ENCODE measurements at places on chromosomes 16 and 17. TPM values are rescaled to one million over a fixed set of nuclear protein-coding genes. Genes with fewer than 3 reads are reported as not detected.

DNA sequence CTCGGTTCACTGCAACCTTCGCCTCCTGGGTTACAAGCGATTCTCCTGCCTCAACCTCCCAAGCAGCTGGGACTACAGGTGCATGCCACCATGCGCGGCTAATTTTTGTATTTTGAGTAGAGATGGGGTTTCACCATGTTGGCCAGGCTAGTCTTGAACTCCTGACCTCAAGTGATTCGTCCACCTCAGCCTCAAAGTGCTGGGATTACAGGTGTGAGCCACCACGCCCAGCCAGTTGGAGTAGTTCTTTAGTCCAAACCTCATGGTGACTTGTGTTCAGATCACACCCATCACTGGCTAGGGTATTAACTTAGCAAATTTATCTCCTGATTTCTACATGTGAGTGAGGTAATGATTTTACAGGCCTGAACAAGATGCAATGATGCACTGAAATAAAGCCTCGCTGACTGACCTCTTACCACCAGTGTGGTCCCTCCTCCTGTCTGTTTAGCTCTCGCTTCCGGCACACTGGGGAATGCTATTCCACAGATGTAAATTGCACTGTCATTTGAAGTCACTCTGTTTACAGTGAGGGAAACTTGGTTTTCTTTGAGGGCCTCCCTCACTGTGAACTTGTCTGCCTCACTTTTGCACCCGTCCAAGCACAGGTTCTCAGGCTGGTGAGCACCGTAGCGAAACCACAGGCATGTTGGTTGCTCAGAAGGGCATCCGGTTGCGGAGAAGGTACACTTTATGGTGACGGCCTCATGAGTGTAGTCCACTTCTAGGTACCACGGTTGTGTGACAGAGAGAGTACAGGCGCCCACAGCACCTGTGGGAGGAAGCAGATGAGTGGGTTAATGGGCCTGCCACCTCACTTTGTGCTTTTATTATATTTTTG is 5.5 kb downstream of the IGSF6 start:
- no peaks in the 10 kb centered on the region for H3K27me3 ChIP-seq
- H3K27ac ChIP-seq, result no peak overlapping the region
- no peak overlapping the region for H3K4me3 ChIP-seq
- H3K4me1 ChIP-seq, result peaks cover 13% of the 10 kb centered on the region
- DNase-seq, result no peak

DNA sequence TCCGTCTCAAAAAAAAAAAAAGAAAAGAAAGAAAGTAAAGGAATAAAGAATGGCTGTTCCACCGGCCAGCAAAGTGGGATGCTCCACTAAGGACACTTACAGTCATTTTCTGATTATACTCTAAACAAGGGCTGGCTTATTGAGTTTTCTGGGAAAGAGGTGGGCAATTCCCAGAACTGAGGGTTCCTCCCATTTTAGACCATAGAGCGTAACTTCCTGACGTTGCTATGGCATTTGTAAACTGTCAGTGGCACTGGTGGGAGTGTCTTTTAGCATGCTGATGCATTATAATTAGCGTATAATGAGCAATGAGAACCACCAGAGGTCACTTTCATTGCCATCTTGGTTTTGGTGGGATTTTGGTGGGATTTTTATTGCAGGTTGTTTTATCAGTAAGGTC is 58.0 kb downstream of the PIGL start:
- H3K27ac ChIP-seq, result no peak overlapping the region
- H3K27me3 ChIP-seq, result no peaks in the 10 kb centered on the region
- no peak overlapping the region for H3K4me3 ChIP-seq
- H3K36me3 ChIP-seq, result peaks cover 24% of the 10 kb centered on the region

- no peaks in the 10 kb centered on the region for H3K36me3 ChIP-seq
- DNase-seq, result no peak
- peak overlapping the region; percentile 88 for H3K27ac ChIP-seq
- no peaks in the 10 kb centered on the region for H3K27me3 ChIP-seq
Observed at GRCh38 chr17:77391668-77392375, 251.1 kb downstream of the SEC14L1 start.

- no peak for DNase-seq
- H3K27me3 ChIP-seq, result no peaks in the 10 kb centered on the region
Observed at GRCh38 chr17:37475731-37476420, 13.8 kb upstream of the DUSP14 start.

DNA sequence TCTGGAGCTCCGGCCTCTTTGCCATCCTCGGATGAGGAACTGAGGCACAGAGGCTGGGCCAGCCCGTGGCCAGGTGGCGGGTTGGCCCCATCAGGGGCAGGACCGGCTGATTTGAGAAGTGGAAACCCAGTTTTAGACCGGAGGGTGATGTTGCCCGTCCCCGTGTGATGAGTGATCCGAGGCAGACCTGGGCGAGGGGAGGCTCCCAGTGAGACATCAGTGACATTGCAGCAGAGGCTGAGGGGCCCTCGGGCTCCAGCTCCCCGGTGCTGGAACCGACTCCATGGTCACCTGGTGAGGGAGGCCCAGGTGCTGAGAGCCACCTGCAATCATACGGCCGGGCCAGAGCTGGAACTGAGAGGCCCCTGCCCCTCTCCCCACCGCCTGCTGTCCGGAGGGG is 26.9 kb upstream of the CACNA1H start:
- peaks cover 10% of the 10 kb centered on the region for H3K4me1 ChIP-seq
- H3K4me3 ChIP-seq, result no peak overlapping the region
- H3K27me3 ChIP-seq, result no peaks in the 10 kb centered on the region
- no peaks in the 10 kb centered on the region for H3K36me3 ChIP-seq
- DNase-seq, result no peak

DNA sequence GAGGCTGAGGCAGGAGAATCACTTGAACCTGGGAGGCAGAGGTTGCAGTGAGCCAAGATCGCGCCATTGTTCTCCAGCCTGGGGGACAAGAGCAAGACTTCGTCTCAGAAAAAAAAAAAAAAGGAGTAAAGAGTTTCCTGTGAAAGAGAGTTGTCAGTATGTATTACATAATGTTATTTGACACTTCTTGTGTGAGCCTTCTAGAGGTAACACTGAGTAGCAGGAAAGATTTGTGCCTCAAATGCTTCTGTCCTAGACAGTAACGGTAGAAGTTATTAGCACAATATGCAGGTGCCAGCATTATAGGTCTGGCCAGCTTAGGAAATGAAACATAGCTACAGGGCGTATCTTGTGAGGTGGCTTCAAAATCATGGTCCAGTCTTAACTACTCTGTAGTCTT is 6.2 kb downstream of the RPS6KB1 start:
- H3K27ac ChIP-seq, result no peak overlapping the region
- H3K4me1 ChIP-seq, result peaks cover 8% of the 10 kb centered on the region
- no peak for DNase-seq
- no peaks in the 10 kb centered on the region for H3K36me3 ChIP-seq
- H3K27me3 ChIP-seq, result no peaks in the 10 kb centered on the region

DNA sequence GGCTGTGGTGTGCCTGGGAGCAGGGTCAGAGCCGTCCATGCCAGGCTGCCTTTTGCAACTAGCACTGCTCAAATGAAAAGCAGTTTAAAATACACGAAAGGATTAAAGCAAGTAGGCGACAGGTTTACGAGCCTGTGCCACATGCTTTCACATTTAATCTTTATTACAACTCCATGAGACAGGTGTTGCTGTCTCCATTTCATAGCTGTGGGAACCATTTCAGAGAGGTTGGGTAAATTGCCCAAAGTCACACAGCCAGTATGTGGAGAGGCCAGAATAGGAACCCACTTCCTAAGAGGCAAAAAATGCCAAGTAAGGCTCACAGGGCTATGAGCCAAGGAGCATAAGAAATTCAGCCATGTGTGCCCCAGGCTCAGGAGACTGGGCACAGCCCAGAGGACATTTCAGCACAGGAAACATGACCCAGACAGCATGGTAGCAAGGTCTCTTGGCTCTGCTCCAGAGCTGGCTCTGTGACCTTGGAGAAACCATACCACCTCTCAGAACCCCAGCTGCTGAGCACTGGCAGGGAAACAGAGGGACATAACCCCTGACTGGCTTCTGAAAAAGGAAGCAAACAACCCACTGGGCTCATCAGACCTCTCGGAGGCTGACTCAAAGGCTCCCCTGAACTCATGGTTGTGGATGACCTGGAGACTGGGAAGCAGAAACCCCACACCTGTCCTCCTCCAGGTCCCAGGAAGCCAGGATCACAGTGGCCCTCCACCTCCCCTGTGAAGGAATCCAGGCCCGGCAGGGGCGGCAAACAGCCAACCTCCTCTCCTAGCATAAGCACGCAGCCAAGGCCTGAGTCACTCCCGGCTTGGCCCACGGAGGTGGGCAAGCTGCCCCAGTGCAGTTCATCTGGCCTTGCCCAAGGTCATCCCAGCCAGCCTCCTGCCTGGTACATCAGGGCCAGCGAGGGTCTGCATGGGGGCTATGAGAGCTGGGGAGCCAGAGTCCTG is 40.3 kb upstream of the MRPS23 start:
- H3K36me3 ChIP-seq, result no peaks in the 10 kb centered on the region
- peaks cover 16% of the 10 kb centered on the region for H3K4me1 ChIP-seq
- H3K27ac ChIP-seq, result no peak overlapping the region
- no peak overlapping the region for H3K4me3 ChIP-seq
- no peaks in the 10 kb centered on the region for H3K27me3 ChIP-seq

- H3K4me3 ChIP-seq, result no peak overlapping the region
- DNase-seq, result peak; percentile 87
- peaks cover 5% of the 10 kb centered on the region for H3K4me1 ChIP-seq
- no peaks in the 10 kb centered on the region for H3K27me3 ChIP-seq
Observed at GRCh38 chr17:49407981-49408501, 6.6 kb downstream of the PHB1 start.

DNA sequence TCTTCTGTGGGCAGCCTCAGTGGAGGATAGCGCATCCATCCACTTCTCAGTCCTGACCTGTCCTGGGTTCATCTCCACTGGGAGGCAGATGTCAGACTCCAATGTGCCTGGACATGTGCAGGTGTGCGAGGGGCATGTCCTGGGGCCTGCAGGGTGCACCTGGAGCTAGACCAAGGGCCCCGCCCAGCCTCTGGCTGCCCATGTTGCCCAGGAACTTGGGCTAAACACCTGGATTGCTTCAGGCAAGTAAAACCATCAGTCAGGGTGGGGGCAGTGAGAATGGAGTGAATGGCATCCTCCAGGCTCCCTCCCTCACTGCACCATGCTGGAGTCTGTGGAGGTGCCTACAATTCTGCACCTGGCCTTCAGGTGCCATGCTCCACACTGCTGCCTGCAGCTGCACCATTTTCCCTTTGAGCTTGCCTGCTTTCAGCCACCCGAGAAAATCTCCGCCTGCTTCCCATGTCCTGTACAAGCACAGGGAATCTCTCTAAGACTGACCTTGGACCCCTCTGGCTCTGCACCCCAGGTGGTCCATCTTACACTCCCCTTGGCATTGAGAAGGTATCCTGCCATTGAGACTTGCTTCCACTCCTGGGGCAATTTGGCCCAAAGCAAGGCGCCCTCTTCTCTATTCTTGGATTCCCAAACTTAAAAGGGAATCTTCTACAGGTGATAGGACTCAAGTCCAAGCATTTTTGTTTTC is 2.1 kb upstream of the MFSD6L start:
- H3K4me3 ChIP-seq, result no peak overlapping the region
- no peak overlapping the region for H3K27ac ChIP-seq
- H3K36me3 ChIP-seq, result no peaks in the 10 kb centered on the region
- no peak for DNase-seq
- peaks cover 7% of the 10 kb centered on the region for H3K27me3 ChIP-seq

GRCh38 chr17:14214271-14214670 is 22.4 kb downstream of the CDRT15 start:
- H3K4me1 ChIP-seq, result no peaks in the 10 kb centered on the region
- no peak overlapping the region for H3K4me3 ChIP-seq
- peaks cover 28% of the 10 kb centered on the region for H3K36me3 ChIP-seq
- H3K27ac ChIP-seq, result no peak overlapping the region
- H3K27me3 ChIP-seq, result no peaks in the 10 kb centered on the region

GRCh38 chr17:41009301-41009760 is 403 bp upstream of the KRTAP3-1 start:
- H3K4me3 ChIP-seq, result no peak overlapping the region
- peak overlapping the region; percentile 54 for H3K27ac ChIP-seq
- no peak for DNase-seq
- H3K36me3 ChIP-seq, result no peaks in the 10 kb centered on the region
- H3K27me3 ChIP-seq, result no peaks in the 10 kb centered on the region

GRCh38 chr16:82043680-82044584 is 8.9 kb downstream of the HSD17B2 start:
- H3K4me3 ChIP-seq, result no peak overlapping the region
- H3K36me3 ChIP-seq, result no peaks in the 10 kb centered on the region
- H3K4me1 ChIP-seq, result peaks cover 5% of the 10 kb centered on the region
- peak overlapping the region; percentile 73 for H3K27ac ChIP-seq

GRCh38 chr17:41593306-41593981 is 6.7 kb upstream of the KRT14 start:
- H3K27ac ChIP-seq, result no peak overlapping the region
- H3K27me3 ChIP-seq, result peaks cover 30% of the 10 kb centered on the region
- no peak overlapping the region for H3K4me3 ChIP-seq
- H3K4me1 ChIP-seq, result no peaks in the 10 kb centered on the region
- no peak for DNase-seq
- no peaks in the 10 kb centered on the region for H3K36me3 ChIP-seq

GRCh38 chr16:84617041-84617790 is 662 bp downstream of the COTL1 start:
- peaks cover 11% of the 10 kb centered on the region for H3K4me1 ChIP-seq
- peaks cover 12% of the 10 kb centered on the region for H3K27me3 ChIP-seq
- peaks cover 2% of the 10 kb centered on the region for H3K36me3 ChIP-seq
- peak overlapping the region; percentile 73 for H3K27ac ChIP-seq
- H3K4me3 ChIP-seq, result peak overlapping the region; percentile 91

- peaks cover 4% of the 10 kb centered on the region for H3K36me3 ChIP-seq
- no peak for DNase-seq
- H3K27me3 ChIP-seq, result no peaks in the 10 kb centered on the region
Observed at GRCh38 chr17:7218758-7219157, 878 bp downstream of the DLG4 start.

DNA sequence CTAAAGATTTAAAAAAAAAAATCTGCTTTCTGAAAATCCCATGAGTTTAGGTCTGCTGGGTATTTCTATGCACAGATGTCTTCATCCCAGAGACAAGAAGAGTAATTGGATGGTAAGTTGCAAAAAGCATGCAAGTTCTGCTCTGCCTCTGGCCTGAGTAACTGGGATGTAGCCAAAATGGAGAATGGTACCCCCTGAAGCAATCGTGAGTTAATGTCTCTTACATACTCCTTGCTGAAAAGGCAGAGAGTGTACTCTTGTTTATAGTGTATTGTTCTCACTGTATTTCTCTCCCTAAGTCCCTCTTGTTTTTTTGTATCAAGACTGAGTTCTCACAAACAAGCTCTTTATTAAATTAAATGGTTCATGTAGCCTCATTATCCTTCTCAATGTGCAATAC is 259.0 kb downstream of the IRX3 start:
- H3K27ac ChIP-seq, result no peak overlapping the region
- DNase-seq, result no peak
- peaks cover 12% of the 10 kb centered on the region for H3K36me3 ChIP-seq
- no peaks in the 10 kb centered on the region for H3K27me3 ChIP-seq
- H3K4me1 ChIP-seq, result peaks cover 4% of the 10 kb centered on the region
- H3K4me3 ChIP-seq, result no peak overlapping the region

LRRC37A3 gene
- total RNA-seq, result 40.6 TPM

CCR7 gene
- total RNA-seq, result not detected

METTL26 gene
- total RNA-seq, result 64.0 TPM

PRSS21 gene
- not detected for total RNA-seq

TEKT5 gene
- 0.29 TPM for total RNA-seq

AXIN1 gene
- total RNA-seq, result 33.6 TPM

CORO1A gene
- total RNA-seq, result 1.6 TPM

SPSB3 gene
- 50.2 TPM for total RNA-seq

CCDC200 gene
- not detected for total RNA-seq

LRRC46 gene
- 1.3 TPM for total RNA-seq

WNK4 gene
- total RNA-seq, result 5.8 TPM

Measured in progenitor cell of endocrine pancreas (in vitro differentiated cells).